Left hindlimb (tissue), 1 donor: ENCODE measurements at places on chromosomes 7 and 10.

GRCh38 chr7:140909476-140910161 lies 15.1 kb downstream of the BRAF start:
- DNase-seq, result no peak

DNA sequence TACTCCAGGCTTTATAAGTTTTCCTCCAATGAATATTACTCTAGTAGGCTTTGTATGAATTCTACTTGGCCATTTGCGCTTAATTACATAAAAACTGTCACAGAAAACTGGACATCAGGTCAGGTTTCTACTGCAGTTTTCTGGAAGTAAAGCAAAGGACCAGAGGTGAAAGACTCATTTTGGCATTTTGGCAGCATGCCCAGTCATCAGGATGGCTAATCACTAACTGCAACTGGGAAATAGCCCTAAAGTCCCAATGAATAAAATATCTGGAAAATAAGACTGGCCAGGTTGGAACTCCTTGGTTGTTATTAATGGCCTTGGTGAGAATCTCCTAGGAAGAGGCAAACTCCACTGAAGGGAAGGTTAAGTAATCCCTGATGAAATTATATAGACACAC lies 75.5 kb downstream of the COPG2 start:
- DNase-seq, result no peak

- DNase-seq, result no peak
Observed at GRCh38 chr7:95501261-95501832, 15.6 kb downstream of the ASB4 start.

DNA sequence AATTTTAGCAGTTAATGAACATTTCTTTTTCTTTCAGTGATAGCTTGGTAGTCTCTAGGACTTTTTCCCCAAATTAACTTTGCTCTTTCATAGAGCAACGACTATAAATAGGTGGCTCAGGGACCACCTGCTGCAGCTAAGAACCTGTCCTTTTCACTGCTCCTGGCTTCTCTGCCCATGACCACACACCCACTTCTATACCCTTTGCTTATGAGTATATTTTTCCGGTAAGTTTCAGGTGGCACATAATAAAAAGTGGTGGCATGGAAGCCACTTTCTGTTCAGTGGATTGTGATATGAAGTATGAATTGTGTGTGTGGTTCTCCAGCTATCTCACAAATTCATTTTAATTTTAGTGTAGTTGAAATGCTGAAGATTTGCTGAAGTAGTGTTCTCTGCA lies 1.2 kb downstream of the ING3 start:
- DNase-seq, result no peak

- no peak for DNase-seq
Observed at GRCh38 chr10:79331226-79331625, 16.0 kb upstream of the PPIF start.

DNA sequence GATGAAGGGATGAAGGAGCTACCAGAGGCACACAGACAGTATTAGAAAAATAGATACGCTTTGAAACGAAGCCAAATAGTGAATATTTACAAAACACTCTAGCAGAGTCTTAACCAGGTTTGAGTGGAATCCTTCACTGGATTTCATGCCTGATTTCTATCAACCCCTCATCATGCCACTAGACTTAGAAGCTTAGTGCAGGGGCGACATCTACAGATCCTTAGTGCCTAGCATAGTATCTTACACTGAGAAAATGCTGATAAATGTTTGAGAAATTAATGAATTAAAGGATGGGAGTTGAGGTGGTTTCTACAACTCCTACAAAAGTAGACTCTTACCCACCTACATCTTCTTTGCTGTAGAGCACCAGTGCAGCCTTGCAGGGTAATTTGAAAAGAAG lies 54.7 kb upstream of the CCNJ start:
- DNase-seq, result no peak

DNA sequence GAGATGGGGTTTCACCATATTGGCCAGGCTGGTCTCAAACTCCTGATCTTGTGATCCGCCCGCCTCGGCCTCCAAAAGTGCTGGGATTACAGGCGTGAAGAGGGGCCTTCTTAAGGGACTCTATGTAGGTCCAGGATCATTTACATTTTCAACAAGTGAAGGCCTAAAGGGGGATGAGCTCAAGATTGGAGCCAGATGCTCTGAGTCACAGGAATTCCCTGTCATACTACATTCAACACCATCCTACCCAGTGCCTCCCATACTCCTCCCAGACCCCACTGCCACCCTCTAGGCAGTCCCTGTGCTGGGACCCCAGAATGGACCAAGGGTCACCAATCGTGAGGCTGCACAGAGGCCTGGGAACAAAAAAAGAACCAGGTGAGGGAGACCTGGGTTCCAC lies 29.9 kb downstream of the CYTH3 start:
- DNase-seq, result no peak

DNA sequence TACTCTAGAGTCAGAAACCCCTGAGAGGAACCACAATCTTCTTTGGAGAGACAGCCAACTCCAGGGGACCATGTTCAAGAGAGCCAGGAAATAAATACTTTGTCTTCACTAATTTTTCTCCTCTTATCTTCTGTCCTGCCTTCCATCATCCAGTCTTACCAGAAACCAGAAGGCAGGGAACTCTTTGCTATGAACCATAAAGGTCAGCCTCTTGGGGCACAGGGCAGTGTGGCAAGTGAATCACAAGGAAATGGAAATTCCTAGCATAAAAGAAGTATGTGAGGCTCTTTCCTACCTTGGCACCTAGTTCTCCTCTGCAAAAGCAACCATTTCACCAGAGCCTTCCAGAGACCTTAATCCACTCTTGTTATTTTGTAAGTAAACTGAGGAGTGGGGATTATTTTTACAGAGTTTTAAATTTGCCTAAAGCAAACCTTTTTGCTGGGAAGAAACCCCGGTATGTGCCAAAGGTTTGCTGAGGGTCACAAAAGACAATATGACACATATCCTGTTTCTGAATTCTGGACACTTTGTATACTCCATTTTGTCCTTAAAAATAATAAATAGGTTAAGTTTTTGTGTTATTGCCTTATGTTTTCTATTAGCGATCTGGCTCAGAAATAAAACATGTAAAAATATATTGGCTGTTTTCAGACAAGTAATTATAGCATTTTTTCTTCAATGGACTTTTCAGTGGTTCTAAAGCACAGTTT lies 87.1 kb downstream of the ADAM22 start:
- DNase-seq, result no peak

GRCh38 chr7:88328787-88329186 lies 22.1 kb upstream of the STEAP4 start:
- DNase-seq, result no peak

- no peak for DNase-seq
Observed at GRCh38 chr7:38934051-38934450, 25.1 kb upstream of the VPS41 start.

DNA sequence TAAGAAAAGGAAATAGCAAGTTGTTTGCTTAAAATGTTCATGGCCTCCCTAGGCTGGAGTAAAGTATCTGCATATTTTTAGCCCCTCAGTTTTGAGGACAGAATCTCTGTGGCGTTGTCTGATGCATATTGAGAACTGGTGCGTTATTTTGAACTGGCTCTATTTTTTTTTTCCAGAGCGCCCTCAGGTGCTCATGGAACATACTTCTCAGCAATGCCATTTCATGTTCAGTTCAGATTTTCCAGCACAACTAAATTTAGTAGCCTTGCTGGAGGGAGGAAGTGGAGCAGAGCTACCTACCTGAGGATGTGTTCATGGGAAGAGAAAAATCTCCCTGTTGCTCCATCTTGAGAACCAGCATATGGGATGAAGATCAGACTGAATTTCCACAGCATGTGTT lies 870.5 kb downstream of the LRMDA start:
- no peak for DNase-seq

GRCh38 chr7:128868624-128869137 lies 6.0 kb downstream of the ATP6V1F start:
- DNase-seq, result no peak

DNA sequence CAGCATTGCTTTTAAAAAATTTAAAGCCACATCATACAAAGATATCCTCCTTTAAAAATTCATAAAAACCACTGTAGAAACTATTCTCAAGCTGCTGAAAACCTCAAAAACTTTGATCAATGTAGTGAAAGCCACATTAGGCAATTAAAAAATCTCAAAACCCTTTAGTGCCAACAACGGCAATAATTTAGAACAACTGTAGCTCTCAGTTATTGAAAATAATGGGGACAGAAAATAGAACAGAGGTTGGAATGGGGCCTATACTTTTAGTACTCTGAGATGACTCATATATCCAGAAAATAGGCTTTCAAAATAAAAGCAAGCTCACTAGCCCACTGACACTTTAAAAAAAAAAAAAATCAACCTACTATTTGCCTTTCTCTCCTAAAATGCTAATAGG lies 87.5 kb downstream of the GSAP start:
- no peak for DNase-seq

DNA sequence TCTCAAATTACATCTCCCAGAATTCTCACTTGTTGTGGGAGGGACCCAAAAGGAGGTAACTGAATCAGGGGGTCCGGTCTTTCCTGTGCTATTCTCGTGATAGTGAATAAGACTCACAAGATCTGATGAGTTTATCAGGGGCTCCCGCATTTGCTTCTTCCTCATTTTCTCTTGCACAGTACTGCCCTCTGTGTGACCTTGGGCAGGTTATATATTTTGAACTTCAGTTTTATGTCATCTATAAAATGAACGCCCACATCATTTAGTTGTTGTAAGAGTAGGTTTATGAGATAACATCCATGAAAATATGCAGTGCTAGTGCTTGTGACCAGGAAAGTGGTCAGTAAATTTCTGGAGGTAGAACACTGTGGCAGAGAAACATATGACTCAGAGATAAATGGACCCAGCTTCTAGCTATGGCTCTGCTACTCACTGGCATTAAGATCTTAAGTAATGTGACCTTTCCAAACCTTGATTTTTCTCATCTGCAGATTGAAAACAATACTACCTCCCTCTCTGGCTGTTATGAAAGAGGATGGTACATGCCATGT lies 44.3 kb downstream of the SCRN1 start:
- no peak for DNase-seq

DNA sequence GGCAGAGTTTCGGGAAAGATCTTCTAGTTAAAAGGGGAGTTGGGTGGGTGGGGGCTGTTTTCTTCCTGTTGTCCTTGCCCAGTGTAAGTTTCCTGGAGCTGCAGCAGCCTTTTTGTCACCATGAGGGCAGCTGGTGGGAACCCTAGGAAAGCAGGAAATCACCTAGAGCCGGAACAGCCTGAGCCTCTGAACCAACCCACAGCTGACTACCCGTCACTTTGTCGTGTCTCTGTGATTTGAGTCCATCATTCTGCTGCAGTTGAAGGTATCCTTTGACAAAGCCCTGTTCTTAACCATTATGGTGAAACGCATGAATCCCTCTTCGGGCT lies 1.2 kb upstream of the C10orf143 start:
- DNase-seq, result no peak

GRCh38 chr10:23481363-23481961 lies 42.6 kb downstream of the OTUD1 start:
- no peak for DNase-seq

- DNase-seq, result no peak
Observed at GRCh38 chr7:70072220-70072619, 473.9 kb downstream of the AUTS2 start.

DNA sequence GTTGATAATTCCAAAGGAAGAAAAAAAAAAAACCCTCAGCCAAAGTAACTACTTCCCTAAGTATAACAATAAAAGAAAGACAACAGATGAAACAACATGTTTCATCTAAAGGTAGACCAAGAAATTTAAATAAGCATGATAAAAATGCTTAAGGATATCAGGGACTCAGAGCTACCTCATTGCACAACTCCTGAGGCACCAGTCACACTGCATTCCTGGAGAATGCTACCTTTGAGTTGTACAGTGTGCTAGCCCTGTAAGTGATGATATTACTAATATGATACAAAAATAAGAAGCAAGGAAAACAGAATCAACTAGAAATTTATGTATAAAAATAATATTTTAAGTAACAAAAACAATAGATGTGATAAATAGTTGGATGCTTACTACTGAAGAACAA lies 29.5 kb upstream of the C7orf33 start:
- no peak for DNase-seq

DNA sequence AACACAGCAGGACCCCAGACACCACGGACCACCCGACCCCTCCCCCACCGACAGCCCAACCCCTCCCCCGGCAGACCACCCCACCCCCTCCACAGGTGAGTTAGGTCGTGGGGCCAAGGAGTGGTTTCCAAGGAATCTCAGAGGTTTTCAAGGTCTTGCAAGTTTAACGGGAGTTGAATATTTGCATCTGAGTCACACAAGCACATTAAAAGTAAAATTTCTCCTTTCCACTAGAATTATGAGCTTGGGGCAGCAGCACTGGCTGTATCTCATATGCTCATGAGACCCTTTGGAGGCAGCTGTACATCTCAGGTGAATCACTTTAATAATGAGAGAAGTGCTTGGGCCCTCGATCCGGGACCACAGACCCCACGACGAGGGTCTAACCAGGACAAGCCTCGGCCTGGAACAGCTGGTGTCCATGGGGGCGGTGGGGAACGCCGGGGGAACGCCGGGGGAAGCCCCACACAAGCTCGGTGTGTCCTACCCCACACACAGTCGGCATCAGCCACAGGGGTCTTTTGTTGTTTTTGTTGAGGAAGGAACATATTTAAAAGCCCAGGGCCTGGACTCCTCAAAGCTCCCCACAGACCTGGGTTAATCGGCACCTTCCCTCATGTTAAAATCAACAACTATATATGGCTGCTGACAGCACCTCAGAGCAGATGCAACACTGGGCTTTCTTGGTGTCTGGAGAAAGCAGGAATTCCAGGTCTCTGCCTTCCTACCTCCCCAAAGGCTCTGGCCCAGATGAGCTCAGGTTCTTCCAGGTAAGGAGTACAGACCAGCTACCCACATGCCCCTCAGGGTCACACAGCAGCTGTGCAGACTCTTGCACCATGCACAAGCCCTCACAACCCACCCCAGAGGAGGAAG lies 130.3 kb downstream of the DIP2C start:
- peak; percentile 29 for DNase-seq

DNA sequence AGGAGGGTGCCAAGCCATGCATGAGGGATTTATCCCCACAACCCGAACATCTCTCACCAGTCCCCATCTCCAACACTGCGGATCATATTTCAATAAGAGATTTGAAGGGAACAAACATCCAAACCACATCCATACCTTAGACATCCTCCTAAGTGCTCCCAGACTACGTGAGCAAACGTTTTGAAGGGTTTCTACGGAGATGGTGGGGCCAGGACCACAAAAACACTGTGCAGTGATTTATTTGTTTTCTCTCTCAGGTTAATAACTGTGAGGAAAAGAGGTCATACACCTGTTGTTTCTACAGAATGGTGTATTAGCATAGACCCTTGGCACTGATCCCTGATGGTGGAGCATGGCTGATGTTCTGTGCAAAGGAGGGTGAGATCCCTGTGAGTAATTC lies 277.8 kb downstream of the FRMD4A start:
- no peak for DNase-seq

GRCh38 chr10:33391611-33392465 lies 57.4 kb upstream of the NRP1 start:
- no peak for DNase-seq

DNA sequence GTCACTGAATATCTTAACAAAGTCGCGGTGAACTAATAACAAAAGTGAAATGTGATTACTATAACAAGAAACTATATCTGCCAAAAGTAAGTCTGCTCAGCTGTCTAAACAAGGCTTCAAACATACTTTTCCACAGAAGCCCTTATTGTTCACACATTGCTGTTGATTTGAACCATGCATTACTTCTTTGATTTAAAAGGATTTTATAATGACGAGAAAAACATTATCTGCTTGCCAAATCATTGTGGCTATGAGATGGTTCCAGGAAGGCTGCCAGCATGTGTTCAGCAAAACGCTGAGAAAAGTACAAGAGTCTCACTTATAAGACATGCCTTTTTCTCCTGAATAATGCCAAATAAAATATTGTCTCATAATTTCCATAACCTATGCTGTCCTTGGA lies 24.4 kb downstream of the RNF133 start:
- peak; percentile 58 for DNase-seq
